ENCODE measurements at places on chromosomes 2 and 18.

GRCh38 chr2:148501545-148501944 lies 143.0 kb upstream of the EPC2 start:
- DNase-seq, result no peak

DNA sequence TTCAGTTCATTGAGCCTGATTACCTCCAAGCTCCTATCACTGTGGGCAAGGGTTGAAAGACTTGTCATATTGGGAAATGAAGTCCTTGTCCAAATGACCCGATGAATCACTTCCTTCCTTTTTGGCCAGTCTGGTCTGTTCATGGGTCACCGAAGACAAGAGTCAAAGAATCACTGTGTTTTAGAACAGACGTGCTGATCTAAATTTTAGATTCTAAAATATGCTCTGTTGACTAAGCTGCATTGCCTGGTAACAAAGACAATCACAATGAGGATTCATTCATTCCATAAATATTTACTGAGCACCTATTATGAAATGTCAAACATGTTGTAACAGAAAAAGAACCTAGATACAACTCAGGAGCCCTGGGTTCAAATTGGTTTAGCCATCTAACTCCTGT lies 99.4 kb upstream of the RND3 start:
- no peak for DNase-seq

DNA sequence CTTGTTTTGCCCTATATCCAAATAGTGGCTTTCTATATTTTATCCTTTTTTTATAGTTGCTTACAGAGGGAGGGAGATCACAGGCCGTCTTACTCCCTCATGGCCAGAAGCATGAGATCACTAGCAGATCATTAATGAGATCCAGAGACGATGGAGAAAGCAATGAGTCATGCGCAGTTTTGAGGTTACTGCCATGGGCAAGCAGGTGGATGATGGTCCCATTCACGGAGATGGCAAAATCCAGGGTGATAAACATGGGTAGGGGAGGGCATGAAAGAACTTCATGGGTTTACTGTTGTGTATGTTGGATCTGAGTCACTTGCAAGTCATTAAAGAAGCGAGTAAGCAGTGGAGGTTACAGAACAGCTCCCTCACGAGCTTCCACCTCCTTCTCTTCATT lies 60.4 kb downstream of the C18orf63 start:
- no peak for DNase-seq

GRCh38 chr2:22628221-22628620 lies 756.8 kb upstream of the KLHL29 start:
- DNase-seq, result no peak

GRCh38 chr18:3528231-3528630 lies 78.3 kb downstream of the TGIF1 start:
- no peak for DNase-seq

GRCh38 chr2:25903216-25903776 lies 25.0 kb upstream of the ASXL2 start:
- no peak for DNase-seq

- no peak for DNase-seq
Measured at GRCh38 chr2:135600915-135601314, 69.6 kb downstream of the R3HDM1 start.

- DNase-seq, result no peak
Measured at GRCh38 chr18:76364282-76365259, 130.5 kb downstream of the ZNF516 start.

GRCh38 chr2:25078170-25079049 lies 36.5 kb downstream of the EFR3B start:
- no peak for DNase-seq
